Hematopoietic multipotent progenitor cell treated with erythropoietin and hydrocortisone succinate and interleukin-3 and kit ligand, for 6 days (in vitro differentiated cells): ENCODE measurements at places on chromosomes 5 and 9.
A peak's percentile ranks its signal among the peaks of the same experiment; 100 is the strongest.

DNA sequence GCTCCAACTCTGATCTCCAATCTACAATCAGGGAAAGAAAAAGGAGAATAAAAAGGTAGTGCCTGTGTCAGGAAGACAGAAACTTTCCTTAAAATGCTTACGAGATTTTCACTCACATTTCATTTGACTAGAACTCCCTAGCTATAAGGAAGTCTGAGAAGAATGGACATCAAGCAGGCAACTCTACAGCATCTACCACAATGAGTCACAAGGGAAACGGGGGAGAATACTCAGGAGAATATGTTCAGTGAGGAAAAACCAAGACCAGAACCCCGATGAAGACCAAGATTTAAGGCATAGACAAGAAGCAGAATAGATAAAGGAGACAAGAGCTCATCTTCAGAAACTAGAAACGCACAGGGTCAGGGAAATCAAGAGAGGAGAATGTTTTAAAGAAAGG, 9.0 kb upstream of the SETD9 start:
- DNase-seq = no peak

GRCh38 chr5:91245074-91245452, 138.1 kb downstream of the ARRDC3 start:
- no peak for DNase-seq

GRCh38 chr9:101705135-101705661, 33.2 kb downstream of the GRIN3A start:
- peak; percentile 84 for DNase-seq

DNA sequence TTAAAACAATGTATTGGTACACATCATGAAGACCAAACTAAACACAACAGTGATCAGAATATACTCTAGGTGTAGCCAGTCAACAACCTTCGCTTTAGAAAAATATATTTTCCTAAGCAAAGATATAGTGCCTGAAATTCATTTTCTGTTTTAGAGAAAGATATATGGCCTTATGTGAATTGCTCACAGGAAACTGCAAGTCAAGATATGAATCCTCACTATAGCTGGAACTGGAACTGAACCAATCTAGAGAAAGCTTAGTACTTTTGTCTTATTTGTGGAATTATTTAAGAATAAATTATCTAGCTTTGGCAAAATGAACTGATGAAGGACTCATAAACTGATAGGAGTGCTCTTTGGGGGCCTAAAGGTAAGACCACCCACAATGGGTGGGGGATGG, 27.3 kb downstream of the GZMK start:
- peak; percentile 8 for DNase-seq

- DNase-seq = peak; percentile 22
These were observed 2.3 kb upstream of the SLC12A2 start for GRCh38 chr5:128081111-128081851.

- DNase-seq = no peak
These were observed 9.7 kb downstream of the MPDZ start for GRCh38 chr9:13269589-13270452.

- no peak for DNase-seq
These were observed 164.9 kb upstream of the TUT7 start for GRCh38 chr9:86519066-86519615.

DNA sequence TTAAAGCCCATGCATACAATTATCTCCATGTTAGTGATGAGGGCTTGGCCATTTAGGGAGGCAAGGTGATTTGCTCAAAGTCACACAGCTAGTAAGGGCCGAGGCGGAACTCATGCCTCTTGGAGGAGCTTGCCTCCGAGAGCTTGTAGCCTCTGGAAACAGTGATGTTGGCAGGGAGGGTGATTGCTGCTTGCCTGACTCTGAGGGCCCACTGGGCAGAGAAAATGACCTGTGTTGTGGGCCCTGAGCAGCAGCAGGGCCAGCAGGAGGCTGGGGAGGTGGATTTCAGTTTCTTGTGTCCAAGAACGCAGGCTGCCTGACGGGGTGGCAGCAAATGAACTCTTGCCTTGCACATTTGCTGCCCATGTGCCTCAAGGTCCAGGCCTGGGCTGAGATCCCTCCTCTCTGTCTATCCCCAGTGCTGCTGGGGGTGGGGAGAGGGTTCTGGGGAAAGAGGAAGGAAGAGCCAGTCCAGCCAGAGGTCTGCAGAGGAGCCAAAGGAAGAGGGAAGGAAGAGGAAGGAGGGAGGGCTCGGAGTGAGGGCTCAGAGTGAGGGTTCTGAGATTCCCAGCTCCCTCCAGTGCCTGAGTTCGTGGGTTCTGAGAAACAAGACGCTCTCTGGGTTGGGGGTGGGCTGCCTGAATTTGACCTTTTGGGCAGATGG, 16.2 kb upstream of the PTGS1 start:
- no peak for DNase-seq

DNA sequence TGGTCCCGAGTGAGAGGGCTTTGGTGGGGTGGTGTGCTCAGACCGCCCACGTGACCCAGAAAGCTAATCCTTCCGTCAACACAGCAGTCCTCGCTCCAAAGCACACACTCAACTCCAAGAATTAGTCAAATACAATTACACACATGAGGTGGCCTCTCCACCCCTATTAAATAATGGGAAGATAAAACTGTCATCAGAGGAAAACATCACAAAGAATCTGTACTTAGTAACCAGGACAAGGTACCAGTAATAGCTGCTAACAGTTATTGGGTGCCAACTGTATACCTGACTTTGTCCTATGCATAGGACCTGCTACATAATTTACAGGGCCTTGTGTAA, 222.8 kb downstream of the HSPA4 start:
- DNase-seq = no peak

DNA sequence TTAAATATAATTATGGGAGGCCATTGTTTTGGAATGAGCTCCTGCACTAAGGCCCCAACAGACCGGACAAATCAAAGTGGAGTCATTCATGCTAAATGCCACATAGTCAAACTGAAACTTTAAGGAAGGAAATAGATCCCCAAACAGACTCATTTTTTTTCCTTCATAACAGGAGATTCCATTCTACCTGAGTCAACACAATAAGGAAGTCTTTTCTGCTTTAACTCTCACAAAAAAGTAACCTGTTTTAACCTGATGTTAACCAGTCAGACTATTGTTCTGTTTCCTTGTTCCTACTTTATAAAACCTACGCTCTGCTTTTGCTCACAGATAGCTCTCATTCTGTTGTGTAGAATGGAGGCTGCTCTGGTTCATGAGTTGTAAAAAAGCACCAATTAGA, 234.9 kb downstream of the YTHDC2 start:
- no peak for DNase-seq

DNA sequence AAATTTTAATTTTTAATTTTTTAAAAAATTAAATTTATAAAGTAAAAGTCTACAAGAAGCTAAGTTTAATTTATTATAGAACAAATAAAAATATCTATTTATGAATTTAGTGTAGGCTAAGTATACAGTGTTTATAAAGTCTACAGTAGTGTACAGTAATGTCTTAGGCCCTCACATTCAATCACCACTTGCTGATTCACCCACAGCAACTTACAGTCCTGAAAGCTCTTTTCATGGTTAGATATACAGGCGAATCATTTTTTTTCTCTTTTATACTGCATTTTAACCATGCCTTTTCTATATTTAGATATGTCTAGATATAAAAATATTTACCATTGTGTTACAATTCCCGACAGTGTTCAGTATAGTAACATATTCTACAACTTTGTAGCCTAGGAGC, 55.9 kb downstream of the PCSK1 start:
- DNase-seq = no peak

GRCh38 chr5:173304591-173304988, 23.6 kb downstream of the STC2 start:
- no peak for DNase-seq

- DNase-seq = no peak
These were observed 20.3 kb downstream of the SLC36A3 start for GRCh38 chr5:151283120-151283825.

DNA sequence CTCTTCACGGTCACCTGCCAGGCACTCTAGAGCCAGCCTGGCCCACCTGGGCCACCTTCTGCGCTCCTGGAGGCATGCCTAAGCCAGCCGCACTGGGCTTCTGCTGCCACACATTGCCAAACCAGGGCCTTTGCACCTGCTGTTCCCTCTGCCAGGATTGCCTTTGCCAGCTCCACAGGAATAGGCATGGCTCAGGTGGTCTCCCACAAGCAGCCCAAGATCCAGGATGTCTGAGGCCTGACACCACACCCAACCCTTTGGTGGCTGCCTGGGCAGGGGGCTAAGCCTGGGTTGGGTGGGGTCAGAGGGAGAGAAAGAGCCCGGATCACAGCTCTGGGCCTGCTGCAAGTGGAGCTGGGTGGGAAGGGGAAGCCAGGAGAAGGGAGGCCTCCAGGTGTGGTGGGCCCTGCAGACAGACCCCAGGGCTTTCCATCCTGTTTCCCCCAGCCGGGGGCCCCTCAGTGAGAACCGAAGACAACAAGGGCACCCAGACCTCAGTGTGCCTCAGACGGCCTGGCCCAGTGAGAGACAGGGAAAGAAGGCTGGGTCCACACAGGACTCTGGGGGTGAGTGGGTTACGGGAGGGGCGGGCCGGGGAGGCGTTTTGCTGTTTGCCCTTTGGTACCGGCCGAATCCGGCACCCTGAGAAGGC, 672 bp upstream of the SUSD3 start:
- no peak for DNase-seq

DNA sequence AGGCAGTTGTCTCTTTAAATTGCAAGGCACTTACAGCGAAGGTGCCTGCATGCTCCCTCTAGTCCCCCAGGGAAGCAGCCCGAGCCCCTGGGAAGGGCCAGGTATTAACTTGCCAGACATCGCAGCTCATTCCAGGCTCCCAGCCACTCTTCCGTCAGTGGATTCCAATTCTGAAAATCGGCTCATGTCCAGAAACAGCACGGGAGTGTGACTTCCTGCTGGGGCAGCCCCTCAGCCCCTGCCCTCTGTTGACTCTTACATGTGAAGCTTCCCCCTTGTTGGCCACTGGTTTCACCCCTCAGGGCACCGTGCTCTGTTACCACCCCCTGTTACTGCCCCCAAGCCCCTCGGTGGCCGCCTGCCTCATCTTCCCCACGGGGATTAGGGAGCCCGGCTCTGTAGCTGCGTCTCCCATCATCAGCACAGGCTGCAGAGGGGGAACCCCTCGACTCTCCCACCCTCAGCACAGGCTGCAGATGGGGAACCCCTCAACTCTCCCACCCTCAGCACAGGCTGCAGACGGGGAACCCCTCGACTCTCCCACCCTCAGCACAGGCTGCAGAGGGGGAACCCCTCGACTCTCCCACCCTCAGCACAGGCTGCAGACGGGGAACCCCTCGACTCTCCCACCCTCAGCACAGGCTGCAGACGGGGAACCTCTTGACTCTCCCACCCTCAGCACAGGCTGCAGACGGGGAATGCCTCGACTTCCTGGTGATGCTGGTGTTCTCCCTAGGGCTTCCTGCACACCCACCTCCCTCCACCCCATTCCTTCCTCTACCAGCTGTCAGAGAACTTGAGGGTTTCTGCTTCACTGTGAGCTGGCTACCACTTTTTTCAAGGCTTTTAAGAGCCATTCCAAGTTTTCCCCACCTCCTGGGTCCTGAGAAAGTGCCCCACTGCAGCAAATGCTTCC, 11.1 kb upstream of the CACNA1B start:
- DNase-seq = no peak

- DNase-seq = peak; percentile 72
These were observed 427 bp downstream of the SERINC5 start for GRCh38 chr5:80255431-80255810.

- peak; percentile 85 for DNase-seq
These were observed 79.6 kb downstream of the PDE4D start for GRCh38 chr5:59813761-59814536.

- DNase-seq = no peak
These were observed 55.3 kb downstream of the ZNF366 start for GRCh38 chr5:72451741-72452505.

- DNase-seq = no peak
These were observed 5.8 kb downstream of the OTP start for GRCh38 chr5:77632526-77633206.

GRCh38 chr5:13359344-13359743, 585.1 kb downstream of the DNAH5 start:
- DNase-seq = no peak

DNA sequence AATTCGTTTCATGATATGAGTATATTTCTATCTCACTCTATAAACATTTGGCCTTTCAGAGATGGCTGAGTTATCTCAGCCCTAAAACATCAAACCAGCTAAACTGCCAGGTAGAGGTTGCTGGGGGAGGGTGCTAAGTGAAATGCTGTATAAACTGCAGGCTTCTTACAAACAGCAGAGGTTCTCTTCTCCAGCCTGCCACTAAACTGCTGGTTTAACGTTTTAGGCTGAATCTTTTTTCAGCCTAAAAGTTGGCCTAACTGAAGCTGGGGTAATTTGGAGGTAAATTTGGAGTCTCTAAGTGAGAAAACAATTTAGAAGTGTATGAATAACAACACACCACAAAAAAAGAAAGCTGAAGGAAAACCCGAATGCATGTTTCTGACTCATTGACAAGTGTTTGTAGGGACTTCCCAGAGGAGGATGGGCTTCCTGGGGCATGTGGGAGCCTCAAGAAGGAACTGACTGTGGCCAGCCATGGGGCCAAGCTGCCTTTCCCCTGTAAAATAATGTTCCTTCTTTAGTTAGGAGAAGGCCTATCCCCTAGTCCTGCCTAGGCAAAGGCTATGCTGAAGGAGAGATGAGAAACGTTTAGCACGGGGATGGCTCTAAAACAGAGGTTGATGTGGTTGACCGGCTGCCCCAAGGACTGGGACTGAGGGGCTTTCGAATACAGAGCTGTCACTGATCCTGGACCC, 44.3 kb downstream of the SLC28A3 start:
- no peak for DNase-seq

DNA sequence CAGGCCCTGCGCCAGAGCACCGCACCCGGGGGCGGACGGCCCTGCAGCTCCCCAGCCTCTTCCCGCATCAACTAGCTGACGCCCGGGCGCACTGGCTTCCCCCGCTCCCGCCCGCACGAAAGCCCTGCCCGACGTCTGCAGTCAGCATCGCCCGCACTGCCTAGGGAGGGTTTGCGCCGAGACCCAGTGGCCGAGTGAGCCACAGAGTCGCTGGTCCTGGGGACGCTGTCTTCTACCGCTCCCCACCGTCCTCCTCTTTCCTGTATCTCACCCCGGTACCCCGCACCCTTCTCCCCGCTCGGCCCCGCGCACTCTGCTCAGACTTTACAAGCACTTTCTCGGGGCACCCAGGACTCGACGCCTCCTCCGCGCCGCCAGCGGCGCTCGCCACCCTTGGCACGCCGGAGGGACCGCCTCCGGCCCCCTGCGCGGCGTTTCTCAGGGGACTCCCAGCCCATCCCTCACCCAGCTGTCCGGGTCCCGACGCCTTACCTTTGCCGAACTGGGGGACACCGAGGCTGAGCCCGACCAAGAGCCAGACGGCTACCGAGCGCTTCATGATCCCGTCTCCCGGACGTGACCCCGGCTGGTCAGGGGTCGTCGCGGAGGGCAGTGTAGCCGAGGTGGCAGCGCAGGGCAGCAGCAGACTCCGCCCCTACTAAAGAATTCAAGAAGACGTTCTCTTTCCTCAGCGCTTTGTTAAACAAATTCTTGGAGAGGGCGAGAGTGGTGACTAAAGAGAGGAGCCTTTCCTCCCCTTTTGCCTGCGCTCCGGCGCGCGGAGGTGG, 670 bp downstream of the EDIL3 start:
- DNase-seq = peak; percentile 17

GRCh38 chr9:32581512-32582143, 8.7 kb upstream of the NDUFB6 start:
- peak; percentile 76 for DNase-seq
